ENCODE measurements at places on chromosomes 6 and 20.

- H3K27ac ChIP-seq, result no peak overlapping the region
- no peak overlapping the region for H3K4me3 ChIP-seq
- H3K4me1 ChIP-seq, result no peaks in the 10 kb centered on the region
- peaks cover 6% of the 10 kb centered on the region for H3K36me3 ChIP-seq
- no peak for DNase-seq
Observed at GRCh38 chr6:37277001-37277409, 19.1 kb upstream of the TMEM217 start.

DNA sequence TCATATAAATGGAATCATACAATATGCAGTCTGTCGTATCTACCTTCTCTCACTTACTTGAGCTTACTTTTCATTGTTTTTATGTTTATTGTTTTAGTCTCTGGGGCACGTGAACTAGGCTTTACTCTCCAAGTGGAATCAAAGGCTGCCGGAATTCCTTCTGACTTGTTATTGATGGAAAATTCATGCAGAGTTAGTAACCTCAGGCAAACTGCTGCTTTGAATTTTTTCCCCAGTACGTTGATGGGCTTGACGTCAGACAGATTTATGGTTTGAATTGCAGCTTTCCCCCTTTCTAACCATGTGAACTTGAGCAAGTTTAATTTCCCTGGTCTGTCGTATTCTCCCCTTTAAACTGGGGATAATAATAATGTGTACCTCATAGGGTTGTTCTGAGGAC lies 68.6 kb downstream of the ZDHHC14 start:
- no peak overlapping the region for H3K27ac ChIP-seq
- no peaks in the 10 kb centered on the region for H3K36me3 ChIP-seq
- H3K27me3 ChIP-seq, result peaks cover 78% of the 10 kb centered on the region
- H3K4me3 ChIP-seq, result no peak overlapping the region

GRCh38 chr20:36462440-36463211 lies 78.7 kb upstream of the MYL9 start:
- H3K27me3 ChIP-seq, result no peaks in the 10 kb centered on the region
- H3K36me3 ChIP-seq, result no peaks in the 10 kb centered on the region
- no peak for DNase-seq

- H3K4me1 ChIP-seq, result no peaks in the 10 kb centered on the region
- H3K27ac ChIP-seq, result no peak overlapping the region
- H3K36me3 ChIP-seq, result no peaks in the 10 kb centered on the region
- no peaks in the 10 kb centered on the region for H3K27me3 ChIP-seq
- no peak for DNase-seq
Observed at GRCh38 chr6:53641348-53641747, 24.2 kb downstream of the KLHL31 start.
